ENCODE measurements at places on chromosomes 11 and 22.

- no peak for DNase-seq
Measured at GRCh38 chr11:113269096-113269495, 45.3 kb upstream of the TTC12 start.

DNA sequence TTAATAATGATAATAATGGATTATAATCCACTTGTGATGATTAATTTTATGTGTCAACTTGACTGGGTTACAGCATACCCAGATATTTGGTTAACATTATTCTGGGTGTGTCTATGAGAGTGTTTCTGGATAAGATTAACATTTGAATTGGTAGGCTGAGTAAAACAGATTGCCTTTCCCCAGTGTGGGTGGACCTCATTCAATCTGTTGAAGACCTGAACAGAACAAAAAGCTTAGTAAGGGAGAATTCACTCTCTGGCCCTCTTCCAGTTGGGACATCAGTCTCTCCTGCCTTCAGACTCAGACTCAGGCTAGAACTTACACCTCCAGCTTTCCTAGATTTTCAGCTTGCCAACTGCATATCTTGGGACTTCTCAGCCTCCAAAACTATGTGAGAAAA lies 37.3 kb upstream of the RRAS2 start:
- DNase-seq: no peak

GRCh38 chr11:17718015-17718414 lies 1.4 kb upstream of the MYOD1 start:
- no peak for DNase-seq

- DNase-seq: peak; percentile 18
Measured at GRCh38 chr11:93236741-93237675, 39.2 kb upstream of the SLC36A4 start.

DNA sequence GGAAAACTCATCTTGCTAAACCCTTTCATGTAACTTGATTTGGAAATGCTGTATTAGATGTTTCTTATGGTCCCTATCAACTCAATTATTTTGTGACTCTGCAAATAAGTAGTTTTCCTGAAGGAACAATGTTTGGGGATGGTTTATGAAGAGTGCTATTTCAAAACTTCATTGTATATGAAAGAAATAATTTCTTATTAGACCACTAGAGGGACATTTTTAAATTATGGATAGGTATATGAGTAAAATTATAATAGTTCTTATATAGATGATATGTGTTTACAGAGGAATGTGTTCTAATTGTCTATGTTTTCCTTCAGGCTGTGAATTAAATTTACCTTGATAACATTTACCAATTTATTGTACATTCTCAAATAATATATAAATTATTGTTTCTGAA lies 509.4 kb upstream of the RAG2 start:
- DNase-seq: no peak

GRCh38 chr11:36292311-36292722 lies 3.1 kb upstream of the COMMD9 start:
- no peak for DNase-seq

- DNase-seq: no peak
Measured at GRCh38 chr11:61883327-61883726, 8.0 kb downstream of the FADS3 start.

DNA sequence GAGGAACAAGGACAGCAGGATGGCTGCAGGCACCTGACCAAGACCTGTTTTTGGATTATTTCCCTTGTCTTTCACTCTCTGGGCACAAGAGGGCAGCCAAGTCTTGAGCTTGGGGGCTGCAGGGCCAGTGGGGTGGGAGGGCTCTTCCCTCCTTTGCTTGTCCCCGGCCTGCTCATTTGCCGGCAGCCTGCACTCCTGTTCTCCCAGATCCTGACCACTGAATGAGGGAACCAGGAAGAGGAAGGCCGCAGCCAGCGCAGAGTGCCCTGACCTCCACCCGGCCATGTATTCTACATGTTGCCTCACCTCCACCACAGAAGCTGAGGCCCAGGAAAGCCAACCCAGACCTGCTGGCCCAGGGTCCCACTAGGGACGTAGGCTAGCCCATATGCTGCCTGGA lies 15.5 kb upstream of the NNMT start:
- no peak for DNase-seq

- no peak for DNase-seq
Measured at GRCh38 chr22:26570115-26570514, 19.8 kb downstream of the TPST2 start.

GRCh38 chr11:27012234-27012921 lies 18.5 kb downstream of the FIBIN start:
- DNase-seq: peak; percentile 14

GRCh38 chr11:95924414-95924760 lies 480 bp upstream of the MTMR2 start:
- DNase-seq: no peak

DNA sequence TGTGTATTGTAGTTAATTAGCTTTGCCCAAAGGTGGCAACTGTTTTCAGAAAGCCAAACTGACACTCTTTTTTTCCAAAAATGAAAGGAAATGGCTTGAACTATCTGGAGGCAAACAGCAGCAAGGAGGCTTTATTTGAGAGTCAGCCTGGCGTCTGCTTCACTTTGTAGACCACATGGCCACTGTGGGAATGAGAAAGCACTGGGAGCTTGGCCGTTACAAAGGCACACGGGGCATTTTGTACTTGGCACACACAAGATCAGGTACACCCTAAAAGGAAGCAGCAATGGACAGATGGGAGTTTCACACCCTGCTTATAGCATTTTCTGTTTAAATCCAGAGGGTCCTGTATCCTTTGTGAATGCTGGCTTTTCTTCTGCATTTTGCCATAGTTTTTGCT lies 126.3 kb downstream of the MPPED2 start:
- no peak for DNase-seq

GRCh38 chr22:38845004-38845740 lies 1.3 kb upstream of the NPTXR start:
- no peak for DNase-seq

GRCh38 chr22:44393066-44393465 lies 80.3 kb upstream of the SHISAL1 start:
- no peak for DNase-seq

- no peak for DNase-seq
Measured at GRCh38 chr11:121494355-121495099, 41.8 kb upstream of the SORL1-AS1 start.

GRCh38 chr22:46774980-46775849 lies 12.8 kb downstream of the TBC1D22A start:
- DNase-seq: no peak

DNA sequence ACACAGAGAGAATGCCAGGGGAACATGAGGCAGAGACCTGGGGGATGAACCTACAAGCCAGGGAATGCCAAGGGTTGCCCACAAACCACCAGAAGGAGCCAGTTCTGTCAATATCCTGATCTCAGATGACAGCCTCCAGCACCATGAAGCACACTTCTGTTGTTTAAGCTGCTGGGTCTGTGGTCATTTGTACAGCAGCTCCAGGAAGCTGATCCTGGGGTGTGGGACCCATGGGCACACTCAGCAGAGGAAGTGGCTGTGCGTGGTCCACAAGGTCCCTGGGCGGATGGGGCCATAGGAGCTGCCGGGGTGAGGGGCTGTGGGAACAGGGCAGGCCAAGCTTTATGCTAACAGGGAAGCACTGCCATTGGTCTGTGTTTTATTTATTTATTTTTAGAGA lies 12.1 kb downstream of the PPM1F start:
- no peak for DNase-seq

- peak; percentile 53 for DNase-seq
Measured at GRCh38 chr22:30969532-30970355, 679 bp downstream of the TUG1 start.

- peak; percentile 0 for DNase-seq
Measured at GRCh38 chr11:2548596-2548995, 103.8 kb downstream of the KCNQ1 start.

GRCh38 chr11:90701716-90702115 lies 478.9 kb upstream of the CHORDC1 start:
- no peak for DNase-seq

- DNase-seq: no peak
Measured at GRCh38 chr11:20599221-20600019, at the start of gene SLC6A5. SLC6A5 (plus strand) TSS chr11:20599608; CDS start chr11:20599673, 65 bp downstream.

DNA sequence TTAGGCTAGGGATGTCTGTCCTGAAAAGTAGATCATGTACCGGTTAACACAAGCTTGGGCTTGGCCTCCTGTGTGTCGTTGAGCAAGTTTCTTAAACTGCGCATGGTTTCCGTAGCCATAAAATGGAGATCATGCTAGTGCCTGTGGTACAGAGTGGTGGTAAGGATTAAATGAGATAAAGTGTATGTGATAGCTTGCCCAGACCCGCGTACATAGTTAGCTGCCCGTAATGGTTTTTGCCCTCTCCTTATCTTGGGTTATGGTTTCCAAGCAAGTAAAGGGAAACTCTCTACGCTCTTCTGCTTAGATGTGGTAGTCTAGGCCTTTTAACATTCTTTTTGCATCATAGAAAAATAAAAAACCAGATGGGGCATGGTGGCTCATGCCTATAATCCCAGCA lies 11.0 kb upstream of the PTPRJ start:
- DNase-seq: no peak

DNA sequence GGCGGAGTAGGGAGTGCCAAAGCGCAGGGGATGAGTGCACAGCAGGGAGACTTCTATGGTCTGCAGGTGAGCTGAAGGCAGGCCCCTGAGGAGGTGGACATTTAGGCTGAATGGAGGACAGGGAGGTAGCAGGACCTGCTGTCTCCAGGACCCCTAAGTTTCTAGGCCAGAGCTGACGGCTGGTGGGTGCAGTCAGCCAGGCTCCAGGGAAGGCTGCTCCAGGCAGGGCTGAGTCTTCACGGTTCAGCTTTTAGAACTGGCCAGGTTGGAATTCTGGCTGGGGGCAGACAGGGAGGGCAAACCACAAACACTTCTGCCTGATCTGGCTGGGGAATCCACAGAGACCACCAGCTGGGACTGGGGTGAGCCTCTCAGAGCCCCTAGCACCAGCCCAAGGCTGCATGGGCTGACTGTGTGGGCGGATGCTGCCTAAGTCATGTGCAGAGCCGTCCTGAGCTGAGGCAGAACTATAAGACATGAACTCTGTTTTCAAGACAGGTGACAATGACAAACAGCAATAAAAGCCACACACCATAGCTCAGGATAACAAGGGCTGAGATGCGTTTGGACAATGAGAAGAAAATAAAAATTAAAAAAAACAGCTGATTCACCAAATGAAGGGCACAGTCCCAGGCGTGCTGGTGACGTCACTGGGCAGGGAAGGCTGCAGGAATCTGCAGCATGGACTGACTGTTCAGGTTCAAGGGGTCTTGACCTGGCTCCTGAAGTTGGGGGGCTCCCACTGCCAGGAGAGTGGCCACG lies 10.4 kb upstream of the MALAT1 start:
- peak; percentile 74 for DNase-seq

DNA sequence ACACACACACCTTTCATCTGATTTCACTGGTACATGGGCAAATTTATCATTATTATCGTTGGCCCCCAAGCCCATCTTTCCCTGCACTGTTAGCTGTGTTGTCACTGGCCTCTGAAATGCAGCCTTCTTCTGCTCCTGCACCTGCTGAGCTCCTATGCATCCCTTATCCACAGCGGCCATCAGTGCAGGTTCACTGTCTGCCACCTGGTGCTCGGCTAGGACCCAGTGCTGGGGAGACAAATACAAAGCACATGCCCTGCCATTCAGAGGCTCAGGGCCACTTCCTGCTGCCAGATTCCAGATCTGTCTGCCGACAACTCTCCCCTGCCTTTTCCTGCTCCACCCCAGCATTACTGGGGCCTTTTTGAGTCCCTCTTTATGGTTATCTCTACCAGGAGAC lies 1205.4 kb downstream of the TBC1D22A start:
- no peak for DNase-seq
